ENCODE measurements at places on chromosomes 4 and X. TPM values are rescaled to one million over a fixed set of nuclear protein-coding genes. Genes with fewer than 3 reads are reported as not detected.
A peak's percentile ranks its signal among the peaks of the same experiment; 100 is the strongest.

Gene KCNIP4
- total RNA-seq = not detected

Gene TKTL2
- not detected for total RNA-seq

DNA sequence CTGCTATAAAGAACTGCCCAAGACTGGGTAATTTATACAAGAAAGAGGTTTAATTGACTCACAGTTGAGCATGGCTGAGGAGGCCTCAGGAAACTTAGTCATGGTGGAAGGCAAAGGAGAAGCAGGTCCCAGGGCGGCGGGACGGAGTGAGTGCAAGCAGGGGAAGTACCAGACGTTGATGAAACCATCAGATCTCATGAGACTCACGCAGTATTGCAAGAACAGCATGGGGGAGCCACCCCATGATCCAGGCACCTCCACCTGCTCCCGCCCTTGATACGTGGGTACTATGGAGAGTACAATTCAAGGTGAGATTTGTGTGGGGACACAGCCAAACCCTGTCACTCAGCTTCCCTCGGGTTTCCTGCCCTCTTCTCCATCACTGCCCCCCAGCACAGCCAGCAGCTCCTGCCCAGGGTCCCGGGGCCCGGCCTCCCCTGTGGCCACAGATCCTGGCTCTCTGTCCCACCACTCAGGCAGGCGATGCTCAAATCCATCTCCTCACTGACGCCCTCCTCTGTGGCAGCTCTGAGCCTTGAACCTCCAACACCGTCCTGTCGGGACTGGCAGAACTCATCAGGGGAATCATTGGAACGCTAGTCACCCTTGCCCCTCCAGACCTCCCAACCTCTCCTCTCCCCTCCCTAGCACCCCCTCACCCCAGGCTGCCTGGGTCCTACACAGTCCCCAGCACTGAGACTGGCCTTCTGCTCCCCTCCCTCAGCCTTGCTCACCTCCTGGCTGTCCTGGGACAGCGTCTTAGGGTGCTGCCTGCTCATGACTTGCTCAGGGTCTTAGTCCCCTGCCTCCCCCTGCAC is 37.6 kb downstream of the FGFRL1 start:
- H3K4me3 ChIP-seq = no peak overlapping the region
- H3K36me3 ChIP-seq = no peaks in the 10 kb centered on the region
- H3K27me3 ChIP-seq = peaks cover 26% of the 10 kb centered on the region
- no peak overlapping the region for H3K27ac ChIP-seq

- no peak overlapping the region for H3K4me3 ChIP-seq
- H3K27ac ChIP-seq = no peak overlapping the region
- no peaks in the 10 kb centered on the region for H3K4me1 ChIP-seq
Observed at GRCh38 chr4:81376720-81377119, 95.0 kb downstream of the RASGEF1B start.

GRCh38 chr4:173943547-173943946 is 339.9 kb downstream of the FBXO8 start:
- DNase-seq = no peak
- H3K4me1 ChIP-seq = no peaks in the 10 kb centered on the region
- H3K36me3 ChIP-seq = no peaks in the 10 kb centered on the region
- no peak overlapping the region for H3K4me3 ChIP-seq

Gene RNF128
- not detected for total RNA-seq

- no peak for DNase-seq
- H3K27me3 ChIP-seq = peaks cover 7% of the 10 kb centered on the region
- H3K36me3 ChIP-seq = no peaks in the 10 kb centered on the region
- no peak overlapping the region for H3K4me3 ChIP-seq
Observed at GRCh38 chrX:83516597-83516996, 8.5 kb downstream of the POU3F4 start.

Gene TCEAL7
- total RNA-seq = not detected

DNA sequence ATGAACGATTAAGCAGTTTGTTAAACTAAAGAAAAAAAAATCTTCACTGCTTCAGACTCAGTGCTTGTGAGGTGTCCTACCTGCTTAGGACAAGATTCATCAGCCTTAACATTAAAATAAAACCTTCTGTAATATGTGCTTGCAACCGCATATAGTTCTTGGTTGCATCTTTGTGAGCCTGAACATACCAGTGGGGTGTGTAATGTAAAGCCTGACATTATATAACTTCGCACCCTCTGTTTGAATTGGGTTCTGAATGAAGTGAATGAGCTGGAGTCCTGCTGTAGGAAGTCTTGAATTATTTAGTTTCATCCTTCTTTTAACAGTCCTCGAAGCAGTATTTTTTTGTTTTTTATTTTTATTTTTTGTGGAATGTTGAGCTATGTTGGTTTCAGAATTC is 3.1 kb downstream of the KDM6A start:
- no peak for DNase-seq
- peaks cover 12% of the 10 kb centered on the region for H3K36me3 ChIP-seq
- peaks cover 13% of the 10 kb centered on the region for H3K4me1 ChIP-seq
- H3K27ac ChIP-seq = no peak overlapping the region

- peaks cover 6% of the 10 kb centered on the region for H3K4me1 ChIP-seq
- H3K4me3 ChIP-seq = peak overlapping the region; percentile 73
- H3K27ac ChIP-seq = no peak overlapping the region
- H3K36me3 ChIP-seq = peaks cover 2% of the 10 kb centered on the region
- DNase-seq = no peak
- H3K27me3 ChIP-seq = peaks cover 4% of the 10 kb centered on the region
Observed at GRCh38 chrX:100635989-100636320, 651 bp downstream of the TSPAN6 start.

Gene HDAC8
- 17.8 TPM for total RNA-seq

DNA sequence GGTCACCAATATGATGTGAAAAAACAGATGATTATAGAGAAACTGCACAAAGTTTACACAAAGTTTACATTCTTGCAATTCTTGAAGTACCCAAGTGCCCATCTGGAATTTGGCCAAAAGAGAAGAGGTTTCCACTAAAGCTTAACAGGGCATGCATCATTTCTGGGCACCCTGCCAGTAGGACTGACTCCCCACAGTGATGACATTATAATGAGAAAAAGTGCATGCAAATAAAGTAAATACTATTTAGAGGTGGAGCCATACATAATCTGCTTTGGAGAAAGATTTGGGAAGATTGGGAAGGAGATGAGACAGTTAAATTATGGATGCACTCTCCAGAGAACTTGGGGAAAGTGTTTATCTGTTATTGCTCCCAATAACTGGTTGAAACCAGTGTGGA is 93.7 kb upstream of the TRPC3 start:
- no peak overlapping the region for H3K27ac ChIP-seq
- peaks cover 11% of the 10 kb centered on the region for H3K27me3 ChIP-seq
- H3K4me3 ChIP-seq = no peak overlapping the region
- H3K4me1 ChIP-seq = no peaks in the 10 kb centered on the region
- no peaks in the 10 kb centered on the region for H3K36me3 ChIP-seq

GRCh38 chr4:99324979-99325378 is 3.8 kb upstream of the ADH1B start:
- H3K27ac ChIP-seq = no peak overlapping the region
- peaks cover 9% of the 10 kb centered on the region for H3K27me3 ChIP-seq
- DNase-seq = no peak
- no peak overlapping the region for H3K4me3 ChIP-seq
- no peaks in the 10 kb centered on the region for H3K4me1 ChIP-seq

DNA sequence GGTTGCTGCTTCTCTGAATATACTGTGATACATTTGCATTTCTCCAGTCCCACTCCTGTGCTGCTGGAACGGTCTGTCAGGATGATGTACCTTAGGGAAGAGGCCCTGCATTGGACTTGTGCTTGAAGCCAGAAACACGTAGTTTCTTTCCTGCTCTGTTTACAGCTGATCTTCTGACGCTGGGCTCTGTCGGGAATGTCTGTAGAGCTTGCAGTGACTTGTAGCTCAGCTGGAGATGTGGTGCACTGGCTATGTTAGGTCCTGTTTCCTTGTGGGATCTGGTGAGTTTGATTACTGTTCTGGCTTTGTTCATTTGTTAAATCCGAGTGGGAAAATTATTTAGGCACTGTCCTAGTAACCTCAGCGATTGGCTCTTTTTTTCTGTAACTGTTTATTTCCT is 137.2 kb upstream of the WDR1 start:
- H3K27me3 ChIP-seq = peaks cover 6% of the 10 kb centered on the region
- H3K27ac ChIP-seq = no peak overlapping the region
- no peak overlapping the region for H3K4me3 ChIP-seq
- no peaks in the 10 kb centered on the region for H3K36me3 ChIP-seq
- H3K4me1 ChIP-seq = no peaks in the 10 kb centered on the region

Gene UGT2B15
- not detected for total RNA-seq

DNA sequence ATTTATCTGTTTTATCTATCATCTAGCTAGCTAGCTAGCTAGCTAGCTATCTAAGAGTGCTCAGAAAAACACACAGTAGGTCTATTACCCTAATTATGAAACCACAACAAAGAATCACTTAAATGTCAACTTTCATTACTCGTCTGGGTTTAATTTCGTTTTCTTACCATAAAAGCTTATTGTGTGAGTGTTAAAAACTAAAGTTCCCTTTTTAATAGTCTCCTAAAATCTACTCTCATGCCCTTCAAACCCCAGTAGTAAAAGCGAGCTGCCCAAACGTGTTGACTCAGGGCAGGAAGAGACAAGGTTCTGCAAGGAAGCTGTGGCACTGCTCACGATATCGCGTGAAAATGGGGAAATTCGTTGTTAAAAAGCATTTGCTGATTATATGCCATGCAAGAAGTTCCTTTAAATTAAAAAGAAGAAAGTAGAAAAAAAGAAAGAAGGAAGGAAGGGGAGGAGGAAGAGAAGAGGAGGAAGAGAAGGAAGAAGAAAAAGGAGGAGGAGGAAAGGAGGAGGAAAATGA is 595 bp downstream of the MBNL3 start:
- H3K4me3 ChIP-seq = peak overlapping the region; percentile 84
- DNase-seq = peak; percentile 35

Gene VCX3A
- total RNA-seq = not detected

Gene PASD1
- total RNA-seq = not detected

- H3K36me3 ChIP-seq = peaks cover under 1% of the 10 kb centered on the region
- H3K27me3 ChIP-seq = no peaks in the 10 kb centered on the region
- peaks cover 10% of the 10 kb centered on the region for H3K4me1 ChIP-seq
- H3K4me3 ChIP-seq = no peak overlapping the region
- no peak overlapping the region for H3K27ac ChIP-seq
Observed at GRCh38 chr4:139142087-139142486, 34.9 kb downstream of the ELF2 start.

DNA sequence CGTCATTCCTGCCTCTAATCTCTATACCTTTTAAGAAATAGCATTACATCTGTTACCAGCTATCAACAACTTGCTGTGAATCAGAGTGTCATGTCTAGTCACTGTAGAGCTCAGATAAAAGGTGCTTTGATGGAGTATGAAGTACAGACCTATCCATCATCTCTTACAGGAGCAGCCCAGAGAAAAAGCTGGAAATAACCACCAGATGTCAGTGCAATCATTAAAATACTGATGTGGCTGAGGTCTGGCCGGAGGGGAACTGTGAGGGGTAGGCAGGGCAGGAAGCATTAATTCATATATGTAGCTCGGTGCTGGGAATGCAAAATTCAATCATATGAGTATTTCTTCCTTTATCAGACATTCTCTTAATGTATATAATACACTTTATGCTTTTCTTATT is 100.6 kb downstream of the AKAP4 start:
- H3K4me1 ChIP-seq = peaks cover 4% of the 10 kb centered on the region
- no peak overlapping the region for H3K27ac ChIP-seq
- peak; percentile 3 for DNase-seq
- no peak overlapping the region for H3K4me3 ChIP-seq
- H3K27me3 ChIP-seq = no peaks in the 10 kb centered on the region

- H3K27ac ChIP-seq = no peak overlapping the region
- no peaks in the 10 kb centered on the region for H3K27me3 ChIP-seq
- no peaks in the 10 kb centered on the region for H3K36me3 ChIP-seq
Observed at GRCh38 chr4:161342881-161343568, 820.8 kb downstream of the FSTL5 start.

- H3K36me3 ChIP-seq = peaks cover 3% of the 10 kb centered on the region
- H3K4me1 ChIP-seq = peaks cover 34% of the 10 kb centered on the region
- H3K27me3 ChIP-seq = no peaks in the 10 kb centered on the region
- H3K27ac ChIP-seq = no peak overlapping the region
- H3K4me3 ChIP-seq = no peak overlapping the region
- no peak for DNase-seq
Observed at GRCh38 chr4:101229116-101229515, 118.2 kb downstream of the PPP3CA start.

Gene PSAPL1
- total RNA-seq = not detected

Gene RBPJ
- total RNA-seq = 151 TPM

- no peak overlapping the region for H3K4me3 ChIP-seq
- peaks cover 11% of the 10 kb centered on the region for H3K4me1 ChIP-seq
- peaks cover 12% of the 10 kb centered on the region for H3K36me3 ChIP-seq
- no peak for DNase-seq
- no peak overlapping the region for H3K27ac ChIP-seq
Observed at GRCh38 chr4:4577359-4577875, 35.6 kb upstream of the STX18 start.

Gene CTSO
- 3.4 TPM for total RNA-seq

Gene HPF1
- 28.2 TPM for total RNA-seq

Gene HEPH
- total RNA-seq = 0.20 TPM

GRCh38 chrX:106626789-106627188 is 15.0 kb downstream of the RADX start:
- no peak overlapping the region for H3K27ac ChIP-seq
- H3K4me3 ChIP-seq = no peak overlapping the region
- no peaks in the 10 kb centered on the region for H3K27me3 ChIP-seq
- no peak for DNase-seq

DNA sequence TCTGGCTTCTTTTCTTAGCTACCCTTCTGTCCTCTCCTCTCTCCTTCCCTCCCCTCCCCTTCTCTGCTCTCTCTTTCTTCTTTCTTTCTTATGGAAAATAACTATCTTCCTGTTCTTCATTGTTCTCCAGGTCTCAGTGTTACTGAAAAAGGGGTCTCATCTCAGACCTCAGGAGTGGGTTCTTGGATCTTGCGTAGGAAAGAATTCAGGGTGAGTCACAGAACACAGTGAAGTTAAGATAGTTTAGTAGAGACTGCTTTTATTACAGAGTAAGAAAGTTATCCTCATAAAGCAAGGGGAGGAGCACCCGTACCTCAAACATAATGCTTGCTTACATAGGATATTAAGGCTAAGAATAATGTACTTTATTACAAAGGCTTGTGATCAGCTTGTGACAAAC is 31.8 kb upstream of the CWH43 start:
- no peaks in the 10 kb centered on the region for H3K36me3 ChIP-seq
- peaks cover 3% of the 10 kb centered on the region for H3K4me1 ChIP-seq
- no peak overlapping the region for H3K27ac ChIP-seq
- no peak overlapping the region for H3K4me3 ChIP-seq

Gene AADAT
- not detected for total RNA-seq

Gene TRMT2B
- total RNA-seq = 23.7 TPM

- H3K36me3 ChIP-seq = no peaks in the 10 kb centered on the region
- no peak overlapping the region for H3K4me3 ChIP-seq
- peaks cover 31% of the 10 kb centered on the region for H3K4me1 ChIP-seq
- DNase-seq = peak; percentile 71
Observed at GRCh38 chr4:184329659-184330400, 112.2 kb upstream of the ENPP6 start.

- H3K4me3 ChIP-seq = no peak overlapping the region
- H3K4me1 ChIP-seq = no peaks in the 10 kb centered on the region
- H3K27ac ChIP-seq = no peak overlapping the region
- DNase-seq = no peak
- H3K36me3 ChIP-seq = no peaks in the 10 kb centered on the region
Observed at GRCh38 chrX:97806238-97806637, 922.5 kb downstream of the RPA4 start.

- peak overlapping the region; percentile 91 for H3K4me3 ChIP-seq
- H3K27ac ChIP-seq = peak overlapping the region; percentile 82
- peaks cover 23% of the 10 kb centered on the region for H3K4me1 ChIP-seq
Observed at GRCh38 chr4:120921456-120922380, 808 bp downstream of the PRDM5 start.

GRCh38 chr4:177740563-177740962 is 298.3 kb upstream of the AGA start:
- peaks cover 2% of the 10 kb centered on the region for H3K27me3 ChIP-seq
- DNase-seq = no peak
- H3K36me3 ChIP-seq = no peaks in the 10 kb centered on the region
- no peaks in the 10 kb centered on the region for H3K4me1 ChIP-seq
- H3K27ac ChIP-seq = no peak overlapping the region
- H3K4me3 ChIP-seq = no peak overlapping the region

Gene PNMA5
- not detected for total RNA-seq
